ENCODE measurements at places on chromosomes 7 and 10.

- no peak for DNase-seq
Measured at GRCh38 chr10:50607356-50607925, 16.3 kb downstream of the SGMS1 start.

DNA sequence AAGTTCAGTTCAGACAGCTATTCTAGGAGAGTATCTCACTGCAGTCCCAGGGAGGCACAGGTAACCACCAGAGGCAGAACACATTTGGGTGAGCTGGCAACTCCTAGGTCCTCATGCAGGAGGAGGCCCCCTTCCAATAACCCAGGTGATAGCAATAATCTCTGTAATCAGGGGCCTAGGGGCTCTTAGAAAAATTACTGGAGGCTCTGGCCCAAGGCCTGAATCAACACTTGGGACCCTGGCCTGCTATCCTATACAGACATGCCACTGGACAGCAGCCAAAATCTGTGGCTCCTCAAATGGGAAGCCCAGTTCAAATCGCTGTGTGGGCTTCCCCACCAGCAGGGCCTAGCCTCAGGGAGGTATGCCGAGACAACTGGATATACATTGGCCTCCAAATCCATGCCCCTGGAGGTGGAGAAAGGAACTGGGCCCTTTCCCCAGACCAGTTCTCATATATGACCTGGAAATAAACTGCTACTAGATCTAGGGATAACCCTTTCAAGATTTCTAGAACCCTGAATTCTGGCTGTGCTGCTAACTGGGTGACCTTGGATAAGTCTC is 1.6 kb downstream of the AVPI1 start:
- no peak for DNase-seq

GRCh38 chr10:103637927-103638557 is 144.5 kb downstream of the NEURL1 start:
- DNase-seq, result no peak

DNA sequence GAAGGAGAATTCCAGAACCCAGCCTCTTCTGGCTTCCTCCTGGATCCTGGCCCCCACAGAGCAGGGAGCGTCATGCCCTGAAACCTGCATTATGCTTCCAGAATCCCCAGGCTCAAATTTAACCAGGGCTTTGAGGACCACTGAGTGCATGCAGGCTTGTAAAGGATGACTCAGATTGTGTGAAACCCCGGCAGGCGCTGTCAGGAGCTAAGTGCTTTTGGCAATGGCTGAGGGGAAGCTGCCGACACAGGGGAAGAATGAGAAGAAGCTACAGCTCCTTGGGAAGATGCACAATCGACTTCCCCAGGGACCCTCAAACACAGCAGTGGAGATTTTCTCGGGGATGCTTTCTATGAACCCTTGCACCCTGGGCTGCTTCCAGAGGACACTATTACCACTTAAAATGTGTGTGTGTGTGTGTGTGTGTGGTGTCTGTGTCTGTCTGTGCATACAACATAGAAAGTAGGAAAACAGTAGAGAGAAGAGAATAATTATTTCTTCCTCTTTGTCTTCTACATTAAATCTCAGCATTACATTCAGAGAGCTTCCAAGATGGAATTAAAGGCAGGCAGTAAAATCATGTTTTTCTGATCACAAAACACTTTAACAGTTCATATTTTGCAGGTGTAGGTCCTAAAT is 183.5 kb upstream of the INHBA start:
- DNase-seq, result no peak

- DNase-seq, result no peak
Measured at GRCh38 chr7:144787127-144787526, 48.7 kb downstream of the TPK1 start.

GRCh38 chr7:82623812-82624211 is 180.2 kb upstream of the CACNA2D1 start:
- DNase-seq, result no peak

- no peak for DNase-seq
Measured at GRCh38 chr7:17487343-17487742, 188.9 kb downstream of the AHR start.

GRCh38 chr7:104962781-104963180 is 51.2 kb upstream of the KMT2E start:
- DNase-seq, result no peak

DNA sequence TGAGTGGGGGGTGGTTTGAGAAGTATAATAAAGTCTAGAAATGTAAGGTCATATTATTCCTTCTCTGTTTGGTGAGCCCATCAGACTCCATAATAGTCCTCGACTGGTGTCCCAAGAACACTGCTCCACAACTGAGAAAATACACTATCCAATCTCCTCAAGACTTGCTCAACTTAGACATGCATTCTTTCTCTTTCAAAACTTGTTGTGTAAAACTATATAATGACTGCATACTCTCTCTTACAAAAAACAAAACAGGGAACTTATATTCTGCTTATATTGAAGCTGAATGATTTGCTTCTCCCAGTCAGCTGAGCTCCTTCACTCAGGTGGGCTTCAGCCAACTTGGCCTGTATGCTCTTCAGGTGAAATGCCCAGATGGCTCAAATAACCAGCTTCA is 204.7 kb downstream of the ZNF365 start:
- DNase-seq, result no peak

- no peak for DNase-seq
Measured at GRCh38 chr10:6395606-6396005, 184.5 kb downstream of the PRKCQ start.

GRCh38 chr10:125808047-125808446 is 15.0 kb downstream of the UROS start:
- no peak for DNase-seq

- DNase-seq, result no peak
Measured at GRCh38 chr10:20299034-20299736, 483.0 kb downstream of the PLXDC2 start.

GRCh38 chr10:82515256-82515655 is 640.3 kb downstream of the NRG3 start:
- DNase-seq, result no peak

- DNase-seq, result no peak
Measured at GRCh38 chr7:20998309-20998708, 211.6 kb upstream of the SP8 start.

DNA sequence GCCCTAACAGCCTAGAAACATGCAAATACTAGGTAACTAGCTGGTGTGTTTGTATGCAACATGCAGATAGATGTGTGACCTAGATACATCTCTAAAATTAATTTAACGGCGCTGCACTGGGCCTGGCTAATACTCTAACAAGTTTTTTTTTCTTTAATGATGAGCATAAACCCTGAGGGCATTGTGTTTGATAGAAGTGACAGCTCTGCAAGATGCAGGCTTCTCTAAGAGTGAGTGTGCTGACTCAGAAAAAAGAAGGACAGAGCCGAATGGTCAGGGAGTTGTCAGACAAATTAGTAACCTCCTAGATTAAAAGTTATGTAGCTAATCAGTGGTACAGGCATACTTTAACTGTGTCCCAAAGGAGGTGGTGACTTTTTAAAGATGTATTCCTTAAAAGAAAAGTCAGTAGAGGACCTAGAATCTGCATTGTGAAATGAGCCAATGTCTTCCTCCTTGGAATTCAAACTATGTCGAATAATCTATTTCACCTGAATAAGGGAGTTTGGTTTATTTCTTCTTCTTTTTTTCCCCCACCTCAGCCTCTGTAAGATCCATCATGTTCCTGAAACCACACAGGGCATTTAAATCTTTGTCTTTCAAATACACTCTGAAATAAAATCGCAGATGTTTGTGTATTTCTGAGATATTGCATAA is 315.1 kb downstream of the GFRA1 start:
- DNase-seq, result no peak

- DNase-seq, result no peak
Measured at GRCh38 chr7:65731562-65732035, 141.3 kb upstream of the VKORC1L1 start.

- DNase-seq, result no peak
Measured at GRCh38 chr10:14326581-14326980, 4.1 kb downstream of the FRMD4A start.

- no peak for DNase-seq
Measured at GRCh38 chr7:99419323-99420021, 10.7 kb downstream of the BUD31 start.

DNA sequence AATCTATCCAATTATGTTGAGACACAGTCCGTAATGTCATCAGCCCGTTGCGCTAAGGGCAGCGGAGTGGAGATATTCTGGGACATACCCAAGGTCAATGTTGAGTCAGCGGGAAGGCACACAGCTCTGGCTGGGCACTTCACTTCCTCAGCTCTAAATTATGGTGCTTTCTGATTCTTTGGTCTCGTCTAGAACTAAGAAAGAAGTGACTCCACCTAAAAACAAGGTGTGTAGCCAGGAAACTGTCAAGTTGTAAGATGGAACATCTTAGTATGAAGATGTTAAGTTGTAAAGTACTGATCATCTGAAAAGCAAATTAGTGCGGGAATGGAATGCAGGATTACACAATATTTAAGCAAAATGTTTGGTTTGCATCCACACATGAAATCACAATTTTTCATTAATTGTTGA is 43.1 kb downstream of the BAIAP2L1 start:
- DNase-seq, result no peak

GRCh38 chr7:48741545-48741944 is 182.8 kb upstream of the CDC14C start:
- DNase-seq, result no peak

DNA sequence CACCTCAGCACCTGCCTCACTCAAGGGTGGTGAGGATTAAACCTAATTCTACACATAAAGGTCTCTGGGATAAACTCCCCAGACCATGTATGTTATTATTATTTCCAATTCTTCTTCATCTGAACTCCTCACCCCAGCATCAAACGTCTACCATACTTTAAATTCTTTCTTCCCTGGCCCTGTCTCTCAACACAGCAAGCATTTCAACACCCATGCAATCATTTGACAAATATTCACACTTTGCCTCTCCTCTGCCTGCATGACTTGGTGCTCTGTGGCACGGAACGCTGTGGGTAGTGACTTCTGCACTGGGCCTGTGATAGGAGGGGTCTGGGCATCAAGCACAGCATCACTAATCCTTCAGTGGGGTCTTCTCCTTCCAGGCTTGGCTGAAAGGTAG is 490.8 kb downstream of the TNS3 start:
- DNase-seq, result no peak

- DNase-seq, result no peak
Measured at GRCh38 chr7:132541656-132542055, 34.6 kb downstream of the PLXNA4 start.

- no peak for DNase-seq
Measured at GRCh38 chr10:52746169-52746568, 26.4 kb downstream of the MBL2 start.

- no peak for DNase-seq
Measured at GRCh38 chr7:133349101-133349500, 96.2 kb downstream of the EXOC4 start.

DNA sequence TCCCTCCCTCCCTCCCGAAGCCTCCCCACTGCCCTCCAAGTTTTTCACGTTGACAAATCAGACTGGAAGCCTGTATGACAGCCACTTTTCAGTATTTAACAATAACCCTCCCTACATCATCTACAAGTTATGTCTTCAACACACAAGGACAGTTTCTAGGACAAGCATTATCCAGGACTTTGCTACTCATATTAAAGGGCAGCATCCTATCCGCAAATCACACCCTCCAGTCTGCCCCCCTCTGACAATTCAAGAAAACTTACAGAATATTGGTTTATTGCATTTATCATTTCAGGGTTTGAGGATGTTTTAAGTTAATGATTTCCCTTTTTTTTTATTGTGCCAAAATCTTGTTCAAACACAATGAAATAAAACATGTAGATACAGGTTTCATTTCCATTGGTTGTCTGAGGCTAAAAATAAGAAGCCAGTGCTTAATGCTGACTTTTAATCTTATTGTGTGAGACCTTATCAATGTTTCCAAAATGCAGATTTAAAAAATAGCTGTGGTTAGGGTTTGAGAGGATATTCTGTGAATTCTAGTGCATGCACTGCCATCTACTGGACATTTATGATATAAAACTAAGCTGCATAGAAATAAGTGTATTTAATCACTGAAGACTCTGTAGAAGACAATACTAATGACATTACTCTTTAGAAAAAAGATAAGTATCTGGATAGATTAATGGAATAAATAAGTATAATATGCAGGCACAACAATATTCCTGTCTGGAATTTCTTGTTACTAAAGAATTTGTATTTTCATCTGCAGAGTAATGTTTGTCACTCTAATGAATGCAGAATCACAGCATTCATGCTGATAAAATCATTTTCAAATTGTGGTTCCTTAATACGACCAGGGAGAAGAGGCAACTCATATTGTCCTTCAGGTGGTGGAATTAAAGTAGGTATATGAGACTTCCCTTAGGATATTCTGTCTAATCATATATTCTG is 64.1 kb downstream of the CAV1 start:
- no peak for DNase-seq

- DNase-seq, result no peak
Measured at GRCh38 chr7:156886020-156886795, 6.8 kb downstream of the LMBR1 start.

- no peak for DNase-seq
Measured at GRCh38 chr7:56079450-56080185, 13.1 kb downstream of the PHKG1 start.

DNA sequence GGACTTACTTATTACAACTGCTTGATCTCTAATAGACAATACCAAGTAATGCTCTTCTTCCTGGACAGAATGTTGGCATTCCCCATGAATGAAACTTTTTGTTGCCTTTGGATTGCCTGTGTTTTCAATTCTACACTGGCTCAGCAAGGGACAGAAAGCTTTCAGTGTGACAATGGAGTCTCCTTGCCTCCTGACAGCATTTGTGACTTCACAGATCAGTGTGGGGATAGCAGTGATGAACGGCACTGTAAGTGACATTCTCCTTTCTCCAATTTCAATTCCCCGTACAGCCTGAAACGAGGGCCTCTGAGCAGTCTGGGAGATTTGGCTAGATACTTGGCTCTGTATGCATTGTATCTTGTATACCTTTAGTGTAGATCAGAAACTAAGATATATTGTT is 290 bp downstream of the MALRD1 start:
- no peak for DNase-seq

GRCh38 chr7:102992938-102993717 is 80.3 kb downstream of the LRRC17 start:
- no peak for DNase-seq

- no peak for DNase-seq
Measured at GRCh38 chr7:137850571-137850970, 3.8 kb upstream of the DGKI start.

DNA sequence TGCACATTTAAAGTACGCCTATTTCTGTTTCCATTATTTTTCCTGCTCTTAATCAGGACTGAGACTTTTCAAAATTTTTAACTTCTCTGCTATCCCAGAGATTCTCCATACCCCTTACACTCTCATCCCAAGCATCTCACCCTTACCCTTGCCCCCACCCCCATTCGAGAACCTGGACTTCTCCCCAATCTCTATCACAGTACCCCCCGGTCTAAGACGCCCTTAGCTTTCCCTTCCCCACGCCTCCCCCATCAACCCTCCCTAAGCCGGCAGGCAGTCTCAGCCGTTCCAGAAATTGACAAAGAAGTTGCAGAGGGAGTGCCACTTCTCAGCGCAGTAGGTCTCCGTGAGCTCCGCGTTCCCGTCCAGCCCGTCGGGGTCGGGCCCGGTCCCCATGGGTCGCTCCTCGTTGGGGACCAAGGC is 1.4 kb downstream of the FGFBP3 start:
- no peak for DNase-seq

DNA sequence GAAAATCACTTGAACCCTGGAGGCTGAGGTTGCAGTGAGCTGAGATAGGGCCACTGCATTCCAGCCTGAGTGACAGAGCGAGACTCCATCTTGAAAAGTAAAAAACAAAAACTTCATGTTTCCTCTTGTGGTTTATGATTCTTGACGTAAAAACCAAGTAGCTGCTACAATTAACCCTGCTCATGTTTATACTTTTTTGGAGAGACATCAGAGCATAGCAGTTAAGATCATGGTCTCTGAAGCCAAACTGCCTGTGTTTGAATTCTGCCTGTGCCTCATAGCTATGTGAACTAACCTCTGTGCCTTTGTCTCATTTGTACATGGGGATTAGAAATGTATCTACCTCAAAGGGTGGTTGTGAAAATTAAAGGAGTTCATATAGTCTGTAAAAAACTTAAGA is 27.2 kb downstream of the SUV39H2 start:
- DNase-seq, result no peak
